ENCODE measurements at places on chromosomes 5 and 9.

- peak; percentile 76 for DNase-seq
Observed at GRCh38 chr5:34486160-34486848, 169.8 kb upstream of the RAI14 start.

- DNase-seq: no peak
Observed at GRCh38 chr5:145027286-145027685, 807.9 kb downstream of the PRELID2 start.

- DNase-seq: no peak
Observed at GRCh38 chr9:90939351-90939750, 137.7 kb downstream of the SYK start.

- no peak for DNase-seq
Observed at GRCh38 chr5:145118127-145118526, 717.0 kb downstream of the PRELID2 start.

DNA sequence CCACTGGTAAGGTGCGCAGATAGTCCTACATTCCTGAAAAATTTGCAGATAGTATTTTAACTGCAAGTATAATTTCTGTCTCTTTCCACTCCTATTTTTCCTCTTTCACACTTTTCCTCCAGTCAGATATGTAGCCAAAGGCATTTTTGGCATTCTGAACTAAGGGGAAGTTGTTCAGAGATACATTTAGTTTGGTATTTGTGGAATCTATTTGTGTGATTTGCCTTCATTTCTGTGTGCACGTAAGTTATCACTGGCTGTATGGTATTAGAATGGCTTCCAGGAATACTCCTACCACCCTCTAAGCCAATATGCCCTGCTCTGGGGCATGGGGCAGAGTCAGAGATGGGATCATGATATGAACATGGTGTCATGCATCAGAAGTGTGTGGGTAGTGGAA is 45.8 kb upstream of the GRAMD2B start:
- DNase-seq: no peak

GRCh38 chr9:75061169-75061568 is 26.8 kb downstream of the NMRK1 start:
- DNase-seq: no peak

DNA sequence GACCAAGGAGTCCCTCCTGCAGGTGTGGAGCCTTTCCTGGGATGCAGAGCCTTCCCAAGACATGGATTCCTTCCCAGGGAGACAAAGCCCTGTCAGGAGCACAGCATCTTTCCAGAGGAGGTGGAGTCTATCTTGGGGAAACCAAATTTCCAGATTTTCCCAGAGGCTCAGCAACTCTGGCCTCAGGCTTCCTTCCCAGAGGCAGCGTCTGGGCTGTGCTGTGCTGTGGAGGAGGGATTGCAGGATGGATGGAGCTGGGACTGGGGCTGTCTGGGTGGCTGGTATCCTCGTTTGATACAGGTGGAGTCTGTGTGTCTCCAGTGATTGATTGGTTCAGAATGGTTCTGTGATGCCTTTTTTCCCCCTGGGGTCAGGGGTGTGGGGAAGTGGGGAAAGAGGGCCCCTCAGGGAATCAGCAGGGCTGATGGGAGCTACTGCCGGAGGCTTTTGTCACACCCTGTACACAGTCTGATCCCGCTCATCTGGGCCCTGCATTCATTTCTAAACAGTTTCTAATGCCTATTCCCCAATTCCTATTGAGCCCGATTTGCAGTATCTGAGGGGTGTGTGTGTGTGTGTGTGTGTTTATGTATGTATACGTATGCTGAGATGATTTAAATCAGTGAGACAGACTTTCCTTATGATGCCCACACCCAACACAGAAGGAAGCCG is 16.0 kb downstream of the OR13J1 start:
- no peak for DNase-seq

GRCh38 chr5:167944121-167944852 is 347.2 kb upstream of the WWC1 start:
- DNase-seq: no peak

DNA sequence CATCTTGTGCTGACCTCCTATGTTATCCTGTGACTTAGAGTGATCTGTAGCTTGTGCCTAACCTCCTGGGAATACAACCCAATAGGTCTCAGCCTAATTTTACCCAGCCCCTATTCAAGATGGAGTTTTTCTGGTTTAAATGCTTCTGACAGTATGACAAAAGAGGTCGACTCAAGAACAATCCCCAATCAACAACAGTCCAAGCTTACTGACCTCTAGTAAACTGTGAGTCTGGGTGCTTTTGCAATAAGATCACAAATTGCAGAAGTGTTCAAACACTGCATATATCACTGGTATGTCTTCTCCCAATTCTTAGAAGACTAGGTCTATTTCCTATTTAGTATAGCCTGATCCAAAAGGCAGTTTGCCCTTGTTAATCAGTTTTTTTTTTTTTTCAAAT is 323.5 kb upstream of the PTGER4 start:
- DNase-seq: no peak

- no peak for DNase-seq
Observed at GRCh38 chr5:131286400-131286715, 22.5 kb downstream of the CDC42SE2 start.

DNA sequence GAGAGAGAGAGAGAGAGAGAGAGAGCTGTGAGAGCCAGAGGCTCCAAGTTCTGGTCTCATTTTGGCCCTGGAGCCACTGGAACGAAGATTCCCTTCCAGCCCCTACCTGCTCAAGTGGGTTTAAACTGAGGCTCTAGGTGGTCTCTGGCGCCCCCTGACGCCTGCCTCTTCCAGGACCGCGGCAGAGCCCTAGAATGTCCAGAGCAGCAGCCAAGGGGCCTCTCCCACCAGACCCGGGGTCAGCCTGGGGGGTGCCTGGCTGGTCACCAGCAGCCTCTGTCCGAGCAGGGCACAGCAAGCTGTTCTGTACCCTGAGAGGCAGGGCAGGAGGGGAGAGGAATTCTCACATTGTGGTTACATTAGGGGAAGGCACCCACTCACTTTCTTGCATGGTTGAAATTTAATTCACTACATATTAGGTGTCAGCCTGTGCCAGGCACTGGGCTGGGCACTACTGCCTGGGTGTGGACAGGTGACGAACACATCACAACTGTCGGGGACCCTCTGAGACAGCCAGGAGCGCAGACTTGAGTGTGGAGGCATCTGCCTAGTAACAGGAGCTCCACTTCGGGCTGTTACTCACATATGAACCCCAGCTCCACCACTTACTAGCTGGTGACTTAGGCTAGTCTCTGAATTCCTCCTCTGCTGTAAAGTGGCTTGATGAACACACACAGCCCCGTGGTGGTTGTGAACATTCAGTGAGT is 44.5 kb downstream of the AMBP start:
- peak; percentile 35 for DNase-seq

DNA sequence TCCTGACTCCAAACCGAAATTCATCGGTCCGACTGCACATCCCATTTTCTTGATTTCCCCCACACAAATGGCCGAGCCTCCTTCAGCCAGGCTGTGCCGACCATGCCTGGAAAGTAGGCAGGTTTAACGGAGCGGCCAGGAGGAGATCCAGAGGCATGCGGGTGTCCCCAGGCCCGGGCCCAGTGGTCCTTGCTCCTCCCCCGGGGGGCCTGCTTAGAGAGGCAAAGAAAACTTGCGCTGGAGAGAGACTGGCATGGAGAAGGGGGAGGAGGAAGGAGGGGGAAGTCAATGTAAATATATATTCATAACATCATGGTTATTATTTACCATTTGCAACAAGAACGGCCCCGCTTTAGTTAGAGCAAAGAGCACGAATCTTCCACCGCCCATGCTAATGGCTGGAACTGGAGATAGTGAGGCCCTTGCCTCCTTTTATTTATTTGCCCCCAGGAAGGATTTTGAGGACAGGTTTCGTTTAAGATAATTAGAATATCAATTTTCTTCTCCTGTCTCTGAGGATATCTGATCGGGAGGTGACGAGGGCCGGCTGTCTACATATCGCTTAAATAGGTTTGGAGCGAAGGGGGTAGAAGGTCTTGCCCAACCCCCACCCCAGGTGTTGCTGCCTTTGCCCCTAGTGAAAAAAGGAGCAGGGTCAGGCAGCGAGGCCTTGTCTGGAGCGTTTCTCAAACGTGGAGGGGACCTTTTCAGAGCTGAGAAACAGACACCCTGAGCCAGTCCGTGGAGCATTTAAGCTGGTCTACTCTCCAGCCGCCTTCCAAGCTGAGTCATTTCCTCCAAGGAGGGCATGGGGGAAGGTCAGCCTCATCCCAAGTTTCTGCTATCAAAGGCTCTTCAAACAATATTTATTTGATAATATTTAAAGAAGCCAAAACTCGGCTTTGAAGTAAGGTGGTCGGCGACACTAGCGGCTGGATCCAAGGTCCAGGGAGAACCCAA is 2.5 kb downstream of the BARHL1 start:
- DNase-seq: no peak

DNA sequence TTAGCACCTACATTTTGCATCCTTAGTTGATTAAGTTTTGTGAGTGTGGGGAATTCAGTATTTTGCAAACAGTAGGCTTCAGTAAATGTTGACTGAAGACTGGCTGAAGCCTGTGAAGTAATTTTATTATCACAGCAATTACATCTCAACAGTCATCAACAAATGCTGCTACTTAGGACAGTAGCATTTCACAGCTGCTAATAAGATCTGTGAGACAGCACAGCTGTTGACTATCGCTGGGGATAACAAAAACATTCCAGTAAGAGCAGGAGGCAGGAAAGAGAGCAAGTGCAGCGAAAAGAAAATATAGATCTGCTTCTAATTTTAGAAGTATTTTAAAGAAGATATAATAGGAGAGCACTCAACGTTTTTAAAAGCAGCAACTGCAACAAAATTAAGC is 117.3 kb upstream of the FGF10 start:
- no peak for DNase-seq

GRCh38 chr9:105656131-105656921 is 5.9 kb upstream of the TAL2 start:
- no peak for DNase-seq

GRCh38 chr9:116133163-116133562 is 20.4 kb upstream of the PAPPA start:
- no peak for DNase-seq

DNA sequence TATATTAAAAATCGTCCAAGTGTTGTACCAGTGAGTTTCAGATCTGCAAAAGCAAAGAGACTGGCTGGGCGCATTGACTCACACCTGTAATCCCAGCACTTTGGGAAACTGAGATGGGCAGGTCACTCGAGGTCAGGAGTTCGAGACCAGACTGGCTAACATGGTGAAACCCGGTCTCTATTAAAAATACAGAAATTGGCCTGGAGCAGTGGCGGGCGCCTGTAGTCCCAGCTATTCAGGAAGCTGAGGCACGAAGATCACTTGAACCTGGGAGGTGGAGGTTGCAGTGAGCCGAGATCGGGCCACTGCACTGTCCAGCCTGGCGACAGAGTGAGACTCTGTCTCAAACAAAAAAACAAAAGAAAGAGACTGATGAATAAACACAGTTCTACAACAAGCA is 18.3 kb upstream of the B4GALT1 start:
- no peak for DNase-seq

GRCh38 chr9:14354201-14354600 is 40.3 kb upstream of the NFIB start:
- DNase-seq: no peak

DNA sequence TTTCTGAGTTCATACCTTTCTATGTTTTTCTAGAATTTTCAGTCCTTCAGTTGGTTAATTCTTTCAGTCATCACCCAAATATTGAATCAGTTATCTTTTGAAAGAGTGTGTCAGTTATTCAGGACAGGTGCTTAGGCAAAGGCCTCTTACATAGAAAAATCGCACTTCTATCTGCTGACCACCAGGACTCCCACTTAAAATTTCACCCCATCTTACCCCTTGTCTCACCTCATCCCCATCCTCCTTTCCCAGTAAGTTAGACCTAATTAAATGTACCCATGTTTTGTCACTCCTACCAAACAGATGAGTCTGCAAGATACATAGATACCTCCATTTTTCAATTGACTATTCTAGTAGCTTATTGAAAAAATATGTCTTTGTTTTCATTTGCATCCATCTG is 159.9 kb upstream of the PIK3R1 start:
- peak; percentile 6 for DNase-seq

- DNase-seq: no peak
Observed at GRCh38 chr9:97559111-97559514, 57.6 kb downstream of the TMOD1 start.

- DNase-seq: peak; percentile 59
Observed at GRCh38 chr9:128552744-128553440, 505 bp downstream of the SPTAN1 start.

DNA sequence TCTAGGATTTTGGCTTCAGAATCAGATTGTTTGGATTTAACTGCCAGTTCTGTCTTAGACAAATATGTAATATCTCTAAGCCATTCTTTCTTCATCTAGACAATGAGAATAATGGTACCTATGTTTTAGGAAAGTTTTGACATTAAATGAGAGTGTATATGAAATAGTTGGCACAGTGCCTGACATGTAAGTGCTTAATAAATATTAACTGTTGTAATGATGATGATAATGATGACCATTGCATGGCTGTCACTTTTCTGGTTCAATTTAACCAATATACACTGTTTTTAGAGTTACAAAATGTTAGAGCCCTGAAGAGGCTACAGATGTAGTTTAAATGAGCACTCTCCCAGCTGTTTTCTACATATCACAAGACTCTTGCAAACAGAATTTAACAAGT is 131.7 kb downstream of the RANBP17 start:
- no peak for DNase-seq

DNA sequence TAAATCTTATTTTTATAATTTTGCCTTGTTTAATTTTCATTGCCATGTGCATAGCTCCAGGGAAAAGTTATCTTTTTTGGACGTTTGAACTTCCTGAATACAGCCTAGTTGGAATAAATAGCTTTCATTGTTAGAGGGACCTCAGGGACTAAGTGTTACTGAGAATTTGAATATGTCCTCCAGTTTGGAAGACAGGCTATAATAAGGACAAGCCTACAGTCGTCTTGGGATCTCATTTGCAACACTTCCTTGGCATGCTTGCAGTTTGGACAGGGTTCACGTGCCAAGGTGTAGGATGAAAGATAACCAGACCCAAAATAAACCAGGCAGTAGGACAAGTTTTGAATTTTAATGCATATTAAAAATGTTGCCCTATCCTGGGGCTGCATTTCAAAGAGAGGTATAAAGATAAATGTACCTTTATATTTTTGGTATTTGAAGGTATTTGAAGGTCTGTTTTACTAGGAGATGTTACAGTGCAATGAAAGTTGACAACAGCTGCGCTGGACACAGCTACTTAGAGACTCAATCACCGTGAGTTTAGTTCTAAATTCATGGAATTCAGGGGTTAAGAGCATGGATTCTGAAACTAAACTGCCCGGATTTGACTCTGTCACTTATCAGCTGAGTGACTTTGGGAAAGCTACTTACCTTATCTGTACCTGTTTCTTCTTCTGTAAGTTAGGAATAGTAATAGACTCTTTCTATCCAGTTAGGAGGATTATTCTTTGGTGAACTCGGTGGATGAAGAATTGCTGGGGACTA is 134.1 kb downstream of the ACTBL2 start:
- no peak for DNase-seq

- DNase-seq: no peak
Observed at GRCh38 chr9:113781896-113782295, 94.2 kb upstream of the ZNF618 start.

DNA sequence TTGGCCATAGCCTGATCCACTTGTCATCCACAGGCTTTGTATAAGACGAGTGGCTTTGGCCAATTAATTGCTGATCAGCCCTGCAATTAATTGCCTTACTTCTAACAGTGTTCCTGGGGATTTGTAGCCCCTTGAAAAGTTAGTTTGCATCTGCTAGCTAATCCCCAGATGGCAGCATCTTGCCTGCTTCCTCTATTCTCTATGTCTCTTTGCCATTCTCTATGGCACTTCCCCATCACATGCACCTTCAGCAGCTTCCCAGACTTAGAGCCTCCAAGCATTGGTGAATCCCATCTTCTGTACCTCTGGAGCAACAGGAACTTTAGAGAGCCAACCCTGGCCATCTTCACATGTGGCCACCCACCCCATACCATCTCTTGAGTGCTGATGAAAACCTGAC is 197.0 kb upstream of the DMAC1 start:
- no peak for DNase-seq

- no peak for DNase-seq
Observed at GRCh38 chr5:158461240-158461854, 602.4 kb upstream of the CLINT1 start.

All from NAMALWA (cell line).